ENCODE measurements at places on chromosomes 1 and 21.

GRCh38 chr21:19123053-19123452 is 719.5 kb upstream of the TMPRSS15 start:
- no peak for DNase-seq

DNA sequence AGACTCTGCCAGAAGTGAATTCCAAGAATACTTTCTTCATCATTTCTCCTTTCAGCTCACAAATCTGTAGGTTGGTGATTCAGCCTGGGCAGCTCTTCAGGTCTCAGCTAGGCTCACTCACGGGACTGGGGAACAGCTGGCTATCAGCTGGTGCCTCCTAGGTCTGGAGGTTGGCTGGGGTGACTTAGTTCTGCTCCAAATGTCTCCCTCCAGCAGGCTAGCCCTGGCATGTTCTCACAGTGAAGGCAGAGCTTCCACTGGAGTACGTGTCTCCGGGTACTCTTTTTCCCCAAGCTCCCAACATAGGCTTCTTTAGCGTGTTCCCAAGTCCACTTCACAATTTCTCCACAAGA is 12.5 kb upstream of the VAMP4 start:
- DNase-seq, result peak; percentile 81

DNA sequence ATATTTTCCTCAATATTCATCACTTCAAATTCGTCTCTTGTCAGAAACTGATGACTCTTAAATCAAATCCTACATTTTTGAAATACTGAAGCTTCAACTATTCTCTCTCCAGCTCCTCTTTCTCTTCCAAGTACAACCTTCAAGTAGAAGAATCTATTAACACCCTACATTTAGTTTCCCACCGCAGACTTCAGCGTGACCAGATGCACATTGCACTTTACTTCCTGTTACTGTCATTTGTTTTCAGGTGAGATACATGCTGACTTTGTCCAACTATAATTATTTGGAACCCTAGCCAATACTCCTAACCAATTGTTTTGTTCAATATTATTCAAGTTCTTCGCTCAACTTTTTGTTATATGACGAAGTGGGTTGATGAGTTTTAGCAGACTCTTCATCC is 116.0 kb downstream of the MRPL39 start:
- no peak for DNase-seq

DNA sequence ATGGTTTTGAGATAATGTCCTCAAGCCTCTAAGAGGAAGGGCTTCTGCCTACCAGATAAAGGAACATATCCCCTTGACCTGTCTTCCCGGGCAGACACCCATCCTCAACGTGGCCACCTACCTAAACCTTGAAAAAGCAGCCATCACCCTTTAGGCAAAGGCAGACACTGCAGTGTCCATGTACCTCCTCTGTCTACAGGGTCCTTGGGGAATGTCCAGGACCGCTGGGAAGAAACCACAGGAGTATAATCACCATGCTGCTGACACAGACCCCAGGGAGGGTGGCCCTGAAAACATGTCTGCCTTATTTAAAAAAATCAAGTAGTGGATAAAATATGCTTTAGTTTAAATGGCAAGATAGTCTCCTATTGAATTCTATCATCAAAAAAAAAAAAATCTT is 16.6 kb downstream of the BCAR3 start:
- DNase-seq, result no peak

- no peak for DNase-seq
Measured at GRCh38 chr1:43441166-43441893, 12.4 kb downstream of the HYI start.

GRCh38 chr1:5810553-5811270 is 181.5 kb downstream of the NPHP4 start:
- no peak for DNase-seq

- no peak for DNase-seq
Measured at GRCh38 chr1:101108111-101108500, 82.5 kb upstream of the DPH5 start.

- DNase-seq, result no peak
Measured at GRCh38 chr1:210230149-210230695, 2.4 kb upstream of the SERTAD4 start.

DNA sequence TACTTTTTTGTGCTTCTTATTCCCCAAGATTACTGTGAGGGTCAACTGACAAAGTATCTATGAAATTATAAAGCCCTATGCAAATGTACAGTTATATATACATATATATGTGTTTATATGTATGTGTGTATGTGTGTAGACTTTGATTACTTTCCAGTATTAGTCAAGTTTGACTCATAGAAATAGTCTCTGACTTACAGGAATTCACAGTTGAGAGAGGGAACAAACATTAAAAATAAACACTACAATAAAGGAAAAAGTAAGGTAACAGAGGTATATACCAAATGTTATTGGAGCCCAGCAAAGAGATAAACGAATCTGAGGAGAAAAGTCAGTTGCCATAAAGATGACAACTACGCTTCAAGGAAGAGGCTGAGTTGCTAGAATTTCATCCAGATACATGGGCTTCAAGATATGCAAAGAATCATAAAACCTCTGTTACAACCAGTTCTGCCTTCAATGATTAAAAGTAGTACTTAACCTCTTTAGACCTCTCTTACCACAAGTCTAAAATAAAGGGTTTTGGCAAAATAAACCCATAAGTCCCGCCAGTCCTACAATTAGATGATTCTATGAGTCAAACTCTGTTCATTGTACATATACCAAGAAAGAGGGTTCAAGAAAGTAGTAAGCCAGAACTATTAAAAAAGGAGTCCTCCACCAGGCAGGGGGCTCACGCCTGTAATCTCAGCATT is 7.2 kb downstream of the IFT25 start:
- DNase-seq, result peak; percentile 45

- peak; percentile 96 for DNase-seq
Measured at GRCh38 chr1:40449684-40450494, at the start of gene ZFP69B. Gene ZFP69B, plus strand, starts transcription at chr1:40450476. Its CDS starts 486 bp downstream, at chr1:40450962.

GRCh38 chr21:29335720-29336119 is 37.0 kb downstream of the BACH1 start:
- peak; percentile 73 for DNase-seq

DNA sequence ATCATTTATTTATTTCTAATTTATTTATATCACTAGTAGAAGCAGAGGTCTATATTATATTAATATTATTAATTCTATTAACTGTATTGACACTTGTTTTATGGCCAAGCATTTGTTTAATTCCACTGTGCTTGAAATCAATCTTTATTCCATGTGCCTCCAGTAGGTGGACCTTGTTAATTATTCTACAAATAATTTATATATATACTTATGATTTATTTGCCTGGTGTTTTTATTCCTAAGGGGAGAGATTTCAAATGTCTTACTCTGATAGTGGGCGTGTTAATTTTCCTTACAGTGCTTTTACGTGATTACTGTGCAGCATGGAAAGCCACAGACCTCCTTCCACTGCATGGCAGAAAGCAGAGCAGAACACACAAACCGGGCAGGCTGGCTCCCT is 17.5 kb upstream of the OR6N2 start:
- peak; percentile 10 for DNase-seq

DNA sequence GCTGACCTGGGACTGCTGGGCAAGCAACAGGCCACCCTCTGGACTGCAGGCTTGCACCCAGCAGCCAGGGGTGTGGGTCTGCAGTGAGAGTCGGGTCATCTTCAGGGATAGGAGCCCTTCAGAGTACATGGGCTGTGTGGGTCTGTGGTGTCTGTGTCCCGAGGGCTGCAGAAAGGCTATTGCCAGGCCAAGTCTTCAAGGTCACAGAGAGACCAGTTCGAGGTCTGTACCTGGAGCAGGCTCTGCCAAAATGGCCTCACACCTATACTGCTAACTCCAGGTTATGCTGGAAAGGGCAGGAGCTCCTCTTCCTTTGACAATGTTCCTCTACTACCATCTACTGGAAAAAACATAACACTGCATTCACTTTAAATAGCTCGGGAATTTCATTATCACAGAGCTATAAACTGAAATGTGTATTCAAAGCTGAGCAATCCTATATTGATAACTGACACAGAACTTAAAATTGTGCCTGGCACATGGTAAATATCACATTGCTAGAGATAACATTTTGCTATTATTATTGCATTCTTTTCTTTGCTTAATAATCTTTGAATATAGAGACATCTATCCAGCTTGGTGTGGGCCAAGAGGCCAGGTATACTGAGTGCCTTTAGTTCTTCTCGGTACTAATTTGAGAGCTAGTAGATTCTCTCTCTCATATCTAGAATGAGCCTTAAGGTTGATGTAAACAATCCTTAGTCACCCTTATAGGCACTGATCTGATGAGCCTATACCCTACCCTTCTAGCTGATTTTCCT is 6.9 kb upstream of the DNAH14 start:
- DNase-seq, result peak; percentile 54

DNA sequence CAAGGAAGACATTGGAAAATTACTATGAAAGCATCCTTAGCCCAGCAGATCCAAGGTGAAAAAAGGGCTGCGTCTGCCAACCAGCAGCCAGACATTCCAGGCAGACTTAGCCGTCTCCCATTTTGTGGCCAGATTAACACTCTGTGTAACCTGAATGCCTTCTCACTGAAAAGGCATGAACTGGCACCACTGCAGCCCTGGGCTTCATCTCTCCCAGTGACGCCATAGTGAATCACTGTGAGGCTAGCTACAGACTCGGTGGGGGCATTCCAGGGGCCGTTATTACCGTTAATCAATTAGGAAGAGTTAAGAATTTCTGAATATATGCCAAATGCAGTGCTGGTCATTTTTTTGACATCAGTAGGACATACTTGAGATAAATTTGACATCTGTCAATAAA is 627.4 kb downstream of the LMO4 start:
- peak; percentile 99 for DNase-seq

DNA sequence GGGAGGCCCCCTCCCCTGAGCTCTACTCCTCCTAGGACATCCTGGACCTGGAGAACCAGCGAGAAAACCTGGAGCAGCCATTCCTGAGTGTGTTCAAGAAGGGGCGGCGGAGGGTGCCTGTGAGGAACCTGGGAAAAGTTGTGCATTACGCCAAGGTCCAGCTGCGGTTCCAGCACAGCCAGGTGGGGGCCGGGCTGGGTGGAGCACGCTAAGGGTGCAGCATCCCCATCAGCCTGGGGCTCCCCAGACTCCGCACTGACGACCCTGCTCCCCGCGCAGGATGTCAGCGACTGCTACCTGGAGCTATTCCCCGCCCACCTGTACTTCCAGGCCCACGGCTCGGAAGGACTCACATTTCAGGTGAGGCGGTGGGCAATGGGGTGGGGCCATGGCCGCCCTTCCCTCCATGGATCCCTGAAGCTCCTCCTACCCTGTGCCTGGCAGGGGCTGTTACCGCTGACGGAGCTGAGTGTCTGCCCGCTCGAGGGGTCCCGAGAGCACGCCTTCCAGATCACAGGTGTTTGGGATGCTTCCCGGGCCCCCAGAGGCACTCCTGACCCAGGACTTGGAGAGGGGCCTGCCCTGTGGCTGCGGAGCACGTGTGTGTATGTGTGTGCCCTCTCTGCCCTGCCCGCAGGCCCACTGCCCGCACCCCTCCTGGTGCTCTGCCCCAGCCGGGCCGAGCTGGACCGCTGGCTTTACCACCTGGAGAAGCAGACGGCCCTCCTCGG is 4.1 kb downstream of the PLEKHN1 start:
- no peak for DNase-seq

- DNase-seq, result no peak
Measured at GRCh38 chr1:27555700-27556424, 48.1 kb downstream of the AHDC1 start.

- DNase-seq, result no peak
Measured at GRCh38 chr1:234244482-234244881, 128.8 kb upstream of the COA6 start.

DNA sequence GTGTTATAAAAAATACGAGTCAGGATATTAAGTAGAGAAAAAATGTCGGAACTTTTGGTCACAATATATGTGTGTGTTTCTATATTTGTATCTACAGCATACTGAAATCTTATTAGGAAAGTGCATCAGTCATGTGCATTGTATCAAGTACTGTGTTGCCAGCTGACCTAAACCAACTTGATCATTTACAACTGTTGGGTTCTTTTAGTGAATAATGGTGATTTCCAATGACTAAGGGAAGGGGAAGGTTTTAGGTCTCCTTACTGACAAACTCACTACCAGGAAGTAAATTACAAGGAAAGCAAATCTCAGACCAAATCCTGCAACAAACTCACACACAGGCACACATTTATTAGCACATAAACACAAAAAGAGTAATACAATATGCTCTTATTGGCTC is 142.7 kb downstream of the TSEN15 start:
- DNase-seq, result no peak

DNA sequence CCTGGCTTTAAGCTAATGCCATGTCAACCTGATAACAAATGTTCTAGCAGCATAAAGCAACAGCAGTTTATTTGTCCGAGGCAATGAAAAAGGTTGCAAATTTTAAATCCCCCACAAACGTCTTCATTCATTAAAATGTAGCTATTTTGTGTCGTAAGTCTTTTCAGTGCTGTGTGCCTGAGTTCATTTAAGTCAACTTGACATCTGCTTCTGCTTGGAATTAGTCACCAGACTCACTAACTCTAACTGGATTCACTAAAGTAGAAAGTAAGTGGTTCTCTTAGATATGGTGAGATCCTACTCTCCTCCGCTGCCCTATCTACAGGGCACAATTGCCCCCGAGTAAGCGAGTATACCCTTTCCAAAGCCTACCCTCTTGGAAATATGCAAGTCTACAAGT is 118.4 kb upstream of the CHRM3 start:
- DNase-seq, result no peak

DNA sequence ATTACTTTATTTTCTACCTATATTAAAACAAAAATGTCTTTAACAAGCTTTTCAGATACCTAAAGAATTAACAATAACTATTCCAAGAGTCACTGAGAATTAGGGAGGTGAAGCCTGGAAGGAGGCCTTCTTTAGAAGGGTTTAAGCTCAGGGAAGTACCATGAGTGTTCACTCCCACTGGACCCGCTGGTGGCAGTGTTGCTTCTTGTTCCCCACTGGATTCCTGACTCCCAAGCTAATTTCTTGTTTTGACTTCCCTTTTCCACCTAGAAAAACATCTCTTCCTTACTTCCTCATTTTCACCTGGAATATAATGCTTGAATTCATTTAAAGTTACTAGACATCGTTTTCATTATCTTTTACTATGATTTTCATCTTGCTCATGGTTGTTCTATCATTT is 264.2 kb downstream of the HMCN1 start:
- DNase-seq, result no peak

- no peak for DNase-seq
Measured at GRCh38 chr1:75430526-75430925, 180.4 kb downstream of the SLC44A5 start.

GRCh38 chr1:211332830-211333229 is 6.2 kb downstream of the TRAF5 start:
- peak; percentile 37 for DNase-seq

GRCh38 chr1:51305371-51305823 is 25.0 kb downstream of the TTC39A start:
- DNase-seq, result no peak

- peak; percentile 93 for DNase-seq
Measured at GRCh38 chr21:32257962-32258785, 20.7 kb downstream of the MIS18A start.

DNA sequence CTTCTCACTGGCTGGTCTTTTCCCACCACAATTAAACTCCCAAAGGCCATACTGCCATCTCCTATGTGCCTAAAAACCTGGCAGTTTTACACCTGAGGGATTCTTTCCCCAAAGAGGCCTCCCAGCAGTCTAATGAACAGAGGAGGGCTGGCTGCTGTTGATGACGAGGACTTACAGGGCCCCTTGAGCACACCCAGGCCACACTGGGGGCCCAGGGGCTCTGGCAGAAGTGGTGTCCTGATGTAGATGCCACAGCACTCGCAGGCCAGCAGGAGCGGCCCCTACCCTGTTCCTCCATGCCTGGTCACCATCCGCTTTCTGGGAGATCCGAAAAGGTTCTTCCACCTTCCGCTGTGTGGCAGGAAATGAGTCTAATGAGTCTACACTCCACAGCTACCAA is 24.2 kb downstream of the POFUT2 start:
- no peak for DNase-seq

Measured in GM23248 (cell line).